Uterus (tissue), 4 donors: ENCODE measurements at places on chromosomes 5 and 9. TPM values are rescaled to one million over a fixed set of nuclear protein-coding genes. Genes with fewer than 3 reads are reported as not detected.

DNA sequence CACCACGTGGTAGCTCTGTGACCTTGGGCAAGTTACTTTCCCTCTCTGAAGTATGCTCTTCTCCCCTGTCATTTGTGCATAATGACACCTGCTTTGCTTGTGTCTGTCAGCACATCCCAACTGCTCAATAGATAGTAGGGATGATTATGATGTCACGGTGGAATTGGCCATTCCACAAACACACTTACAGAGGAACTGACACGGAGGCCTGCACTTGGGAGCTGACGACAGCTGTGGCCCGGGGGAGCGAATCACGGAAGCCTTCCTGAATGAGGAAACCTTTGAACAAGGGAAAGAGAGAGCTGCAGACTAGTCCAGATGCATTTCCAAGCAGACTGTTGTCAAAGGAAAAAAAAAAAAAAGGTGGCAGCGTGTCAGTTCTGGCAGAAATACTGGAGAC is 21.0 kb downstream of the TLX3 start:
- no peaks in the 10 kb centered on the region for H3K4me1 ChIP-seq
- DNase-seq, result no peak
- no peak overlapping the region for H3K27ac ChIP-seq
- no peaks in the 10 kb centered on the region for H3K36me3 ChIP-seq

Gene GFPT2
- total RNA-seq, result 18.2 TPM

Gene DND1
- total RNA-seq, result 2.6 TPM

Gene CENPK
- total RNA-seq, result 34.6 TPM

Gene LRRC70
- 12.1 TPM for total RNA-seq

- no peak overlapping the region for H3K4me3 ChIP-seq
- H3K27ac ChIP-seq, result no peak overlapping the region
- no peaks in the 10 kb centered on the region for H3K36me3 ChIP-seq
- no peaks in the 10 kb centered on the region for H3K4me1 ChIP-seq
- no peak for DNase-seq
- no peaks in the 10 kb centered on the region for H3K27me3 ChIP-seq
Observed at GRCh38 chr5:2103940-2104339, 221.2 kb upstream of the IRX4 start.

DNA sequence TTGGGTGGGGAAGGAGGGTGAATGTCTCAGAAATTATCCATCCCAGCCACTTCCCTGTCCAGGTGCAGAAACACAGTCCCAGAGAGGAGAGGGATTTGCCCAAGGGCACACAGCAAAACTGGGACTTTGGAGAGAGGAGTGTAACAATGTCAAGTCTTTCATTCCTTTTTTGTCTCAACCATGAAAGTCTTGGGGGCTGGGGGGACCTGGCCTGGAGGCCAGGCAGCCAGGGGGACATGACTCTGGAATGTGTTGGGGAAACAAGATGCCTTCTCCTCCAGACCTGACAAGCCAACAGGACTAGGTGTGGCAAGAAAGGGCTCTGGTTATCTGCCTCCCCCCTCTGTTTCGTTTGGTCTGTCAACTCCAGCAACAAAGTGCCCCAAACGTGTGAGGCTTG is 13.9 kb upstream of the HAND1 start:
- DNase-seq, result no peak
- no peak overlapping the region for H3K4me3 ChIP-seq
- H3K27ac ChIP-seq, result no peak overlapping the region
- no peaks in the 10 kb centered on the region for H3K4me1 ChIP-seq
- no peaks in the 10 kb centered on the region for H3K36me3 ChIP-seq

DNA sequence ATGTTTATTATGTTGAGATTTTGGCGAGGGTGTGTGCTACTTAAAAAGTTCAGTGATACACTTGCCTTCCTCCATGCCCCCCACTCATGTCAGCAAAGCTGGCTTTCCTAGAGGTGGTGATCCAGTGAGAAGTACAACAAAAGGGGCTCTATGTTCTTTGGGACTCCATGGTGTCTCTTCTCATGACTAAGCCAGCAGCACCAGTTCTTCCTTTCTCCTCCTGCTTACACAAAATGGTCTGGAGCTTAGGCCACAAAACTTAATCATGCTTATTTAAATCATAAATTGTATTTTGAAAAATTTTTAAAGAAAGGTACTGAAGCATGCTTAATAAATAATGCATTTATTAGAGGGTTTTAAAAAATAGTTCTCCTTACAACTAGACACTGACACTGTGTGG is 22.4 kb downstream of the MOCS2 start:
- H3K4me1 ChIP-seq, result no peaks in the 10 kb centered on the region
- H3K4me3 ChIP-seq, result no peak overlapping the region
- no peaks in the 10 kb centered on the region for H3K27me3 ChIP-seq
- DNase-seq, result no peak

DNA sequence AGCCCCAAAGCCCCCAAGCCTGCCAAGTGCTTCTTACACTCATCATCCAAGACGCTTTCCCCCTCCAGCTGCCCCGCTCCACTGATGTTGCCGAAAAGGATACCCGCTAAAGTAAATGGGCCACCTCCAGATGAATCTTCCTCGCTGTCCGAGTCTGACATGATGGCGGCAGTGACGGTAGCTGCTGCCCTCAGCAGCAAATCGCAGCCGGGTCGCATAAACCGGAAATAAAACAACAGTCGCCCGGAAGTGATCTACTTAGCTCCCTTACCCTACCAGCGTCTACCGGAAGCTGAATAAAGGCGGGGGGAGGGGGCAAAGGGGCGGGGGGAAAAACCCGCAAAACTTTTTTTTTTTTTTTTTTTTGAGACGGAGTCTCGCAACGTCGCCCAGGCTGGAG is at the start of gene TAF1L:
TAF1L (minus strand) TSS at position 308 of the 400 bp plus-strand sequence; CDS start at position 218, 90 bp downstream.
- H3K4me3 ChIP-seq, result no peak within 1 kb of the TSS
- H3K4me1 ChIP-seq, result no peaks in the 10 kb centered on the region
- no peaks in the 10 kb centered on the region for H3K36me3 ChIP-seq
- no peaks in the 10 kb centered on the region for H3K27me3 ChIP-seq

DNA sequence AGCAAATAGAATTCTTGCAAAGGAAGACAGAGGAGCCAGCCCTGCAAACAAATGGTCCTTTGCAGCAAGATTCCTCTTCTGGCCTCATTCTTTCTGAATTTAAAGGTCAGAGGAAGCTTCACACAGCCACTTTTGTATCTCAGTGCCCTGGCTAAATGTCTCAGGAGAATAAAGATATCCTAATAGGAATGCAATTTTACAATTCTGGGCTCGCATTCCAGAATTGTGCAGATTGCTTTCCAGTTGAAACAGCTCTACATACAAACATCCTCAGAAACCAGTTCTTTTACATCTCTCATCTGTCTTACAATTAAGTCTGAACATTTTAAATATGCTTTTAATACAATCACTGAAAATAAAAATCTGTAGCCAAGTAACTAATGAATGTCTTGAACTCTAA is 14.6 kb upstream of the ACOT12 start:
- H3K36me3 ChIP-seq, result no peaks in the 10 kb centered on the region
- no peaks in the 10 kb centered on the region for H3K4me1 ChIP-seq
- no peak overlapping the region for H3K27ac ChIP-seq
- no peak for DNase-seq
